ENCODE measurements at places on chromosomes 16 and 17.

DNA sequence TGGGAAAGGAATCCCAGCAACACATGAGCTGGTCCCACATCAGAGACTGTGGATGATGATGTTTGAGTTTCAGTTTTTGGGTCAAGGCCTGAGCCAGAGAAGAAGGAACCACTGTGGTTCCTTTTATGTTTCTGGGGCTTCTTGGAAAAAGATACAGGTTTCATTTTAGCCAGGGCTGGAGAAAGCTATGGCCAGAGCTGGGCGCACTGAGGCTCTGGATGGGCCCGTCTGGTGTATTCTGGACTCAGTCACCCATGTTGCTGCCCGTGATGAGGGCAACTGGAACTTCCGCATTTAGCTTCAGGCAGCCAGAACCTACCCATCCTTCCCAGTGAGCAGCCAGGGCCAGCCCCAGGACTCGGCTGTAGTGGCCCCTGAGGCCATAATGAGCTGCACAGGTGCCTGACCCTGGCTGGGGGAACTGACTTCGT lies 15.0 kb upstream of the PITPNA start:
- no peak for DNase-seq

DNA sequence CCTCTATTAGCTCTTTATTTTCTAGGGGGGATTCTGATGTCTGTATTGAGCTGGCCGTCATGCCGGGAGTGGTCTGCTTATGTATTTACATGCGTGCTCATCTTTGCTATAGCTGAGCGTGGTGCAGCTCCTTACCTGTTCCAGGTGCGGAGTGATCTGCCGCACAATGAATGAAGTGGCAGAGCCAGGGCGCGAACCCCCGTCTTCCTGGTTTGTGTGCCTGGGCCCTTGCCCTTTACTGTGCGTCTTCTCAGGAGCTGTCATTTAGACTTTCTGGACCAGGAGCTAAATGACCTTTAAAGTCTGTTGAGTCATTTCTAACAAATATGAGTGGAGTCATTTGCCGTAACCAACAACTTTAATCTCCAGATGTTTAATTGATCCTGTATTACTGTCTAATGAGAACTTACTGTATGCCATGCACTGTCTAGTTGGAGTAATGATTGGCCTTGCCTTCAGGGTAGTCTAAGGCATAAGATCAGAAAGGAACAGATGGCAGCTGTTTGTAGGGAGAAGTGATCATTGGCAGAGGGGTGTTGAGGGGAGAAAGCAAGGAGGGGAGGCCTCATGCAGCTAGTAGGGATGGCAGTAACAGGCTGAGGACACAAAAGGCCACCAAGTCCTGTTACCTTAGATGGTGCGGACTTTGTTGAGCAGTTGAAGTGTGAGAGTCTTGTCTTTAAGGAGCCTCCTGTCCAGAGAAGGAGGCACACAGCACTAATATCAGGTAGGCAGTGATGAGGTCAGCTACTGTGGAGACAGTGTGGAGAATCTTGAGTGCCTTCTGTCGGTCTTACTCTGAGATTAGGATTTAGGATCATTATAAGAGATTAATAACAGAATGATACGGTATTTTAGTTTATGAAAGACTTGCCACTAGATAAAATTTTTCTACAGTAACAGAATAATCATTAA lies 53.9 kb downstream of the USP10 start:
- DNase-seq = no peak

GRCh38 chr16:1430759-1431496 lies at the start of gene PERCC1:
TSS of gene PERCC1 (plus strand) at chr16:1431078. CDS start at chr16:1432594, 1,516 bp downstream.
- DNase-seq = no peak

DNA sequence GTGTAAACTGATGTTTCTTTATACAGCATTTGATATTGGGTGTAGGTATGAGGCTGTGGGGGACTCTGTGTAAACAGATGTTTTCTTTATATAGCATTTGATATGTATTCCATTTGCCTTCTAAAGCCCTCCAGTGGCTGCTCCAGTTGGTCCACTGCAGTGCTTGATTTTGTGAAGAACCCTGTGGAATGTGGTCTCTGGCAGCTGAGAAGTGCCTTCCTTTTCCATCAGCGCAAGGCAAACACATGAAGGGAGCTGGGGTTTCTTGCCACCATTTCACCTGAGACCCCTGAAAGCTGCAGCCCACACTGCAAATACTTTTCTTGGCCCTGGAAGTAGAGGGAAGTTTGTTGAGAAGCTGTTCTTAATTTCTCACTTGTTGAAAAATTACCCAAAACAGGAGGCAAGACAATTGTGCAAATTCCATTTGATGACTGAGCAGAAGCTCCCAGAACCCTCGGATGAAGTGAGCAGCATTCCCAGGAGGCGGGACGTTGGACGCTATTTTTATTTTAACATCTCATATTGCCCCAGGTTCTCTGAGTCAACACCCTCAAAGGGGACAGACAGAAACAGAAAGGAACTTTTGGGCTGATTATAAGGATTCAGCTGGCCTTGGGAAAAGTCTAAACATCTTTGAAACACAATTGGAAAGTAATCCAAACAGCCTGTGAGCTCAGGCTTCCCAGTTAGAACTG lies 158.5 kb upstream of the RPH3AL start:
- DNase-seq = no peak
